CD4-positive, alpha-beta T cell treated with Interleukin-17A for 4 hours (primary cell): ENCODE measurements at places on chromosomes 2 and 18.

- no peak for DNase-seq
Measured at GRCh38 chr2:26979741-26980140, 9.3 kb downstream of the MAPRE3 start.

GRCh38 chr2:206881708-206882410 lies 57.5 kb upstream of the CPO start:
- DNase-seq: no peak

DNA sequence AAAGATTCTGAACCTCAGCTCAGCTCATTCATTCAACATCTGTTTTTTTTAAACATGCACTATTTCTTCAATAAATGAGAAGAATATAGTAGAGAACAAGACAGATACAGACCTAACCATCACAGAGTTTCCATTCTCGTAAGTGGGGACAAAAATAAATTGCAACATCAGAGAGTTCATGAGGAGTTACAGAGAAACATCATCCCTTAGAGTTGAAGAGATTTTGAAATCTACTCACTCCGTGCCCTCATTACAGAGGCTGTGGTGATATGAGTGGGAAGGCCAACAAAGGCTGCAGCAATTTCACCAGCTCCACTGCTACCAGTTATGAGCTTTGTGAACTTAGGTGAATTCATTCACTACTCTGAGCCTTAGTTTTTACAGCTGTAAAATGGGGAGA lies 399.3 kb downstream of the BCL11A start:
- DNase-seq: no peak

- no peak for DNase-seq
Measured at GRCh38 chr2:43985359-43985758, 10.4 kb downstream of the LRPPRC start.

GRCh38 chr18:24546307-24546706 lies 85.9 kb downstream of the HRH4 start:
- no peak for DNase-seq

DNA sequence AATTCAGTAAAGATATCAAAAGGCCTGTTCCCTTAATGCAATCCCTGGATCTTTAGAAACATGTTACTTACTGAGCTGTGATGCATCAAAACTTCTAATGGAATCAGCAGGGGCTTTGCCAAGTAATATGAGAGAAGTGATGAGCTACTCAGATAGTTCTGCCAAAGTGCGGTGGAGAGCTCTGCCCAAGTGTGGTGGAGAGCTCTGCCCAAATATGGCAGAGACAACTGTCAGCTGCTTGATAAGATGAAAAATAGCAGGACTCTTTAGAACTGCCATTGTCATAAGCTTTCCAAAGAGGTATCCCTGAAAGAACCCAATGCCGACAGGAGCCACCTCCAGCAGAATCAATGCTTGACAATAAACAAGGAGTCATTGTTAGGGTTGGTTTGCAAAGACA lies 167.9 kb upstream of the SLC39A10 start:
- no peak for DNase-seq

- no peak for DNase-seq
Measured at GRCh38 chr2:241312082-241312481, 3.4 kb downstream of the HDLBP start.

DNA sequence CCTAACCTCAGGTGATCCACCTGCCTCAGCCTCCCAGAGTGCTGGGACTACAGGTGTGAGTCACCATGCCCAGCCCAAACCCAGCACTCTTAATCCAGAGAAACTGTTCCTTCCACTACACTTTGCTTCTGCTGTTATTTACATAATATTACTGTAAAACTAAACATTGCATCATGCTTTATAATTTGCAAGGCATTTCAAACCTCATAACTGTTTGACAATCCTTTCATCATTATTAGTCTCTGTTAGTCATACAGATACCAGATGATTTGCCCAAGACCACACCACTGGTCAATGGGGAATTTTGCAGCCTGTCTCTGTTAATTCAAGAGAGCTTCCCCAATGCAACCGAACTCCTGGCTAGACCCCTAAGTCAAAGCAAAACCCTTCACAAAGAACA lies 338.3 kb downstream of the ALK start:
- DNase-seq: no peak

DNA sequence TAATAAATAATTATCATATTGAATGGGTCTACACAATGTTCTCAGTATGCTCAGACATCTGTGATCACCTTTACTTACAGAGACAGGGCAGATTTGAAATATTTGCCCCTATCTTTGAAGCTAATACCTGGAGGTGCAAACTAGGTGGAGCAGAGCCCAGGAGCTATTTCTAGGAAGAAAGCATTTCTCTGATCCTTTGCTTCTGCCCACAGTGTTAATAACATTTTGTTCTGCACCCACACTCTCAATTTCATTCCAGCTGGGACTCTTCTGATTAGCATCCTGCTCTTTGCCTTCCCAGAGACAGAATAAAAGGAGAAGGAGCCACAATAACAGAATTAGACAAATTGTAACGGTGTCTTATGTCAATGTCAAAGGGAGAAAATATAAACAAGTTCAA lies 11.6 kb upstream of the SCN2A start:
- DNase-seq: no peak

DNA sequence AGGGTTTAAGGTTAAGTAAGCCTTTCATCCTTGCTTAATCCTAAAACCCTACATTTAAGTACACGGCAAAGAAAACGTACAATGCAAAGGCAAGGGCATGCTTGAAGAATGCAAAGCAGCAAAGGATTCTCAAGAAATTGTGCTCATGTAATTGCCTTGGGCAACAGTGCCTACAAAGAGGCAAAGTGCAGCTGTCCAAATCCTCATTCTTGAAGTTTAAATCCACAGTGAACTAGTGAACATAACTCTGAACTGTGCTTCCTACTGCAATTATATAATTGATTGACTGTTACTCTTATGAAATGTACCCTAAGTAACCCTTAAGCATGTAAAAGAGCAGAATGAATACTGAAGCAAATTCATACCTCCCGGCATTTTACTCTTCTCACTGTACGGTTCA lies 85.4 kb downstream of the MAP3K20 start:
- no peak for DNase-seq

- DNase-seq: no peak
Measured at GRCh38 chr2:3805201-3805939, 102.0 kb downstream of the DCDC2C start.

- no peak for DNase-seq
Measured at GRCh38 chr2:128404709-128405466, 86.2 kb upstream of the HS6ST1 start.

- DNase-seq: no peak
Measured at GRCh38 chr2:50658883-50659282, 373.0 kb downstream of the NRXN1 start.

DNA sequence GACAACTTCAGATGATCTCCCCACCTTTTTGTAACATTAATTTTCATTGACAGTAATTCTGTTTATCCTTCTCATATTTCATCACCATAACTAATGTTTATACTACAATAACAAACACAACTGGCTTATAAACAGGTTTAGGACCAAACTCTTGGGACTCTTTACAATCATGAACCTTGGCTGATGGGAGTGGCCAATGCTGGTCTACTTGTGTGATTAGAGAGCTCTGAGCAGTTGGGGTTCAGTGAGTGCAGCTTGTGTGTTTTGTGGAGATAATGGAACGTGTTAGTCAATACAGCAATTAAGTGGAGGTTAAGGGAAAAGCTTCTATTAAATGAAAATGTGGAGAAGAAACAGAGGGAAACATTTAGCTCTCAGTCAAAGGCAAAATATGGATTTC lies 207.1 kb downstream of the SPAG16 start:
- no peak for DNase-seq

DNA sequence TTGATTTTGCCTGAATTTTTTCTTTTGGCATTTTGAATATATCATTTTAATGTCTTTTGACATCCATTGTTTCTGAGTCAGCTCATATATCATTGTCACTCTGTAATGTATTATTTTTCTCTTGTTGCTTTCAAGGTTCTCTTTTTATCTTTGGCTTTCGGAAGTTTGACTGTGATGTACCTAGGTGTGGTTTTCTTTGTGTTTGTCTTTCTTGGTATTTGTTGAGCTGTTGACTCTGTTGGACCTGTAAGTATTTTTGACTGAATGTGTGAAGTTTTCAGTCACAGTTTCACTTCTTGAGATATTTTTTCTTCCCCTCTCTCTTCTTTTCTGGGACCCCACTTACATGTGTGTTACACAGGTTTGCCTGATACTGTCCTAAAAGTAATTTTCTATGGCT lies 24.9 kb upstream of the DRC1 start:
- no peak for DNase-seq

DNA sequence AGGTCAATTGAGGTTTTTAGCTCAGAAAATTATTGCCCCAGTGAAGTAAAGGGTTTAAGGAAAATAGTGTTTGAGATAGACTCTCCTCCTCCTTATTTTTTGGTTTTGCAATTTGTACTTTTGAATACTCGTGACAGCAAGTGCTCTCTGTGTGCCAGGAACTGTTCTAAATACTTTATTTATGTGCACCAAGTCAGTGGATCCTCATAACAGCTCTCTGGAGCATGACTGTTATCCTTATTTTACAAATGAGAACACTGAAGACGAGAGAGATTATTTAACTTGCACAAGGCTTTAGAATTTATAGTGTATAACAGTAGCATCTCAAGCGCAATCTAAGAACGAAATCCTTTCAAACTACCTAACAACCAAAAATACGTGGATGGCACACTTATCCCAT lies 24.7 kb downstream of the BABAM2 start:
- no peak for DNase-seq

GRCh38 chr2:235024931-235025773 lies 73.3 kb downstream of the SH3BP4 start:
- DNase-seq: no peak
